Uterus (tissue), 4 donors: ENCODE measurements at places on chromosomes 16 and 17. TPM values are rescaled to one million over a fixed set of nuclear protein-coding genes. Genes with fewer than 3 reads are reported as not detected.
A peak's percentile ranks its signal among the peaks of the same experiment; 100 is the strongest.

The CACNG3 gene
- not detected for total RNA-seq

The ARL4D gene
- 29.4 TPM for total RNA-seq

The CD300E gene
- not detected for total RNA-seq

The RNF157 gene
- total RNA-seq, result 5.7 TPM

DNA sequence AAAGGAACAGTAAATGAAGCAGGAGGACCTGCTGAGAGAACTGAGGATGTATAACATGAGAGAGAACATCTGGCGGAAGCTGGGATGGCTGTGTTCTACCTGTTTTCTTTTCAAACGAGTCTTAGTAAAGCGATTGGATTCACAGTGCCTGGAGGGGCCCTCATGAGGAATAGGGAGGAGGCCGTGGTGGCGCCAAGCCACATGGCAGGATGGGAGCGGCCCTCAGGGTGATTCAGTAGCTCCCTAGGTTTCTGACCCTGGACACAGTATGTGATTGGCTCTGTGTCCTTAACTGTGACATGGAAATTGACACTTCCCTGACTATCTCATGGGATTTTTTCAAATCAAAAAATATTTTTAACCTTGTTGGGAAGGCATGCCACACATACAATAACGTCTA lies 32.1 kb downstream of the USP43 start:
- H3K4me3 ChIP-seq, result no peak overlapping the region
- H3K27ac ChIP-seq, result no peak overlapping the region
- H3K27me3 ChIP-seq, result no peaks in the 10 kb centered on the region

- H3K4me3 ChIP-seq, result no peak overlapping the region
- H3K4me1 ChIP-seq, result no peaks in the 10 kb centered on the region
- no peaks in the 10 kb centered on the region for H3K36me3 ChIP-seq
- no peak overlapping the region for H3K27ac ChIP-seq
- H3K27me3 ChIP-seq, result peaks cover 4% of the 10 kb centered on the region
- no peak for DNase-seq
Measured at GRCh38 chr16:2792940-2793339, 5.3 kb upstream of the PRSS41 start.

- H3K4me1 ChIP-seq, result no peaks in the 10 kb centered on the region
- H3K27me3 ChIP-seq, result no peaks in the 10 kb centered on the region
- H3K36me3 ChIP-seq, result no peaks in the 10 kb centered on the region
- no peak overlapping the region for H3K27ac ChIP-seq
- no peak overlapping the region for H3K4me3 ChIP-seq
- no peak for DNase-seq
Measured at GRCh38 chr16:68715471-68715870, 21.6 kb upstream of the CDH1 start.

DNA sequence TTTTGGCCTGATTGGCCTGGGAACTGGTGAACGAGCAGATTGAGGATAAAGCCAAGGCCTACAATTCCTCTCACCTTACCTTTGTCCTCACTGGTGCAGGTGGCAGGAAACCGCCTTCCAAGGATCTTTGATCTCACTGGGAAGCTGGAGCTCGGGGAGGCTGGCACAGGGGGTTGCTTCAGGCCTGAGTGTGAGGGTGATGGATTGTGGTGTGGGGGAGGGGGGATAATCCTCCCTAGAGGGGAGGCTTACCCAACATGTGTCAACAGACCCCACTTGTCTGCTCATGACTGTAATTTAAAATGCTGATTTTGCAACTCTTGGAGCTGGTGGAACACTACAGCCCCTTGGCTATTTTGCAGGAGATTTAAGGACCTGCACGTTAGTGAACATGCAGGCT lies 4.5 kb upstream of the RMI2 start:
- H3K4me1 ChIP-seq, result no peaks in the 10 kb centered on the region
- H3K4me3 ChIP-seq, result no peak overlapping the region
- no peaks in the 10 kb centered on the region for H3K27me3 ChIP-seq
- H3K27ac ChIP-seq, result no peak overlapping the region
- DNase-seq, result no peak
- no peaks in the 10 kb centered on the region for H3K36me3 ChIP-seq

DNA sequence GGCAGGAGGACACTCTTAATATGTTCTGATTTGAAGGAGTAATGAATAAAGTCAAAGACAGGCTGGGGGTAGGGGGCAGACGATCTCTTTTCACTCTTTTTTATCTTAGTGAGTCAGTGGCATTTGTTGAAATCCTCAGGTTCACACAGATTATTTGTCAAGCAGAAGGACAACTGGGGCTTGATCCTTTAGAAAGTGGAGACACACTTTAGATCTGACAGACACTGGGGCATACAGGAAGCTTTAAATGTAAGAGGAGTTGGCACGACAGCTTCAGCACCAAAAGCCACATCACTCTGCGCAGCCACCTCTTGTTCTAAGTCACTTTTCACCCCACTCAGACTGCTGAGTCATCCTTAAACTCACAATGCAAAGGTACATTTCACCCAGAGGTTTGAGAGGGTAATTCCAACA lies 121.5 kb downstream of the STXBP4 start:
- no peaks in the 10 kb centered on the region for H3K36me3 ChIP-seq
- no peaks in the 10 kb centered on the region for H3K4me1 ChIP-seq
- H3K4me3 ChIP-seq, result no peak overlapping the region
- H3K27me3 ChIP-seq, result no peaks in the 10 kb centered on the region
- H3K27ac ChIP-seq, result no peak overlapping the region

- H3K27me3 ChIP-seq, result no peaks in the 10 kb centered on the region
- DNase-seq, result no peak
- no peak overlapping the region for H3K4me3 ChIP-seq
Measured at GRCh38 chr16:80054647-80055046, 454.1 kb upstream of the MAF start.

- no peaks in the 10 kb centered on the region for H3K27me3 ChIP-seq
- H3K4me1 ChIP-seq, result no peaks in the 10 kb centered on the region
- H3K36me3 ChIP-seq, result no peaks in the 10 kb centered on the region
- H3K27ac ChIP-seq, result no peak overlapping the region
- no peak overlapping the region for H3K4me3 ChIP-seq
Measured at GRCh38 chr16:27413956-27414355, 12.0 kb downstream of the IL21R start.

GRCh38 chr16:80991792-80992430 lies 14.8 kb downstream of the CMC2 start:
- H3K27me3 ChIP-seq, result no peaks in the 10 kb centered on the region
- no peaks in the 10 kb centered on the region for H3K36me3 ChIP-seq
- H3K4me3 ChIP-seq, result no peak overlapping the region
- DNase-seq, result no peak
- no peaks in the 10 kb centered on the region for H3K4me1 ChIP-seq

DNA sequence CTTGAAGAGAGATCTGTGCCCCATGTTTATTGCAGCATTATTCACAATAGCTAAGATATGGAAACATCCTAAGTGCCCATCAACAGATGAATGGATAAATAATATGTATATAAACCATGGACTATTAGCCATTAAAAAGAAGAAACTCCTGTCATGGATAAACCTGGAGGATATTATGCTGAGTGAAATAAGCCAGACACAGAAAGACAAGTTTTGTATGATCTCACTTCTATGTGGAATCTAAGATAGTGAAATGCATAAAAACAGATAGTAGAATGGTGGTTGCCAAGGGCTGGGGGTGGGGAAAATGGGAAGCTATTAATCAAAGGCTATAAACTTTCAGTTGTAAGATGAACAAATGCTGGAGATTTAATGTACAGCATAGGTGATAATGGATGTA lies 19.9 kb upstream of the HEATR6 start:
- DNase-seq, result no peak
- no peaks in the 10 kb centered on the region for H3K27me3 ChIP-seq
- H3K27ac ChIP-seq, result no peak overlapping the region
- H3K36me3 ChIP-seq, result no peaks in the 10 kb centered on the region

- no peak overlapping the region for H3K4me3 ChIP-seq
- H3K27ac ChIP-seq, result no peak overlapping the region
- no peaks in the 10 kb centered on the region for H3K36me3 ChIP-seq
Measured at GRCh38 chr16:84717484-84717883, 17.7 kb downstream of the USP10 start.

DNA sequence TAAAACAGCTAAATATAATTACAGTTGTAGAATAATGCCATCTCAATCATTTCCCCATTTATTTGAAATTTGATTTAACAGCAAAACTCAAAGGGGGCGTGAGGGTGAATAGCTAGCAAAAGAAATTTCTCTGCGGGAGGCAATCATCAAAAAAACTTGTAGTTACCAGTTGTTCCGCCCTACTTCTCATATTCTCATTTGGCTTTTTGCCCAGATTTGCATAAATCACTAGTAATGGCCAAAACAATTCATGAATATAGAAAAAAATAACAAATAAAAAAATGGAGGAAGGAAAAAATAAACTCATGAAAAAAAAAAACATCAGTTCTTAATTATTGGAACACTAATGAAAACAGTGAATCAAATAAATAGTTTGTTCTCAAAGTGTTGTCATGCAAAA lies 722.6 kb upstream of the KIF2B start:
- no peak overlapping the region for H3K27ac ChIP-seq
- H3K36me3 ChIP-seq, result no peaks in the 10 kb centered on the region
- no peaks in the 10 kb centered on the region for H3K4me1 ChIP-seq
- H3K4me3 ChIP-seq, result no peak overlapping the region

DNA sequence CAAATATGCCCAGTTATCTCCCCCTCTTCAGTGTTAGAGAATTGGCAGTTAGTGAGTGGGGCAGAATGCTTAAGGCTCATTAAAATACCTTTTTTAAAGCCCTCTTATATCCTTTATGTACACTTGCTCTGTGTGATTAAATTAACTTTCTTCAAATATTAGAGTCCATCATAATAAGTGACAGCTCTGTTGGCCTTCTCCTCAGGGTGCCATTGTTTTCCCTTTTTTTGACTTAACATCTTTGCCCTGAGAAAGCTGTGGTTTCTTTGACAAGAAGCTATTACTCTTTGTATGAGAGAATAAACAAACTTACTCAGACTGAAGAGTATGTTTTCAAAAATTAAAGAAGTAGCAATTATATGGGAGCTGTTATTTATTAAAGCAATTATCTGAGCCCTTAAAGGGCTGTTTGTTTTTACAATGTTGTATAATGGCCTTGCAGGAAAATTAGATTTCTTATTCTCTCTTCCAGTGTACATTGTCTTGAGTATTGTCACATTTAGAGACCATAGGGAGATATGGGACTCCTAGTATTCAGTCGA lies 13.4 kb downstream of the RBBP6 start:
- no peak for DNase-seq
- no peaks in the 10 kb centered on the region for H3K36me3 ChIP-seq
- no peak overlapping the region for H3K4me3 ChIP-seq
- no peak overlapping the region for H3K27ac ChIP-seq
- H3K27me3 ChIP-seq, result no peaks in the 10 kb centered on the region

DNA sequence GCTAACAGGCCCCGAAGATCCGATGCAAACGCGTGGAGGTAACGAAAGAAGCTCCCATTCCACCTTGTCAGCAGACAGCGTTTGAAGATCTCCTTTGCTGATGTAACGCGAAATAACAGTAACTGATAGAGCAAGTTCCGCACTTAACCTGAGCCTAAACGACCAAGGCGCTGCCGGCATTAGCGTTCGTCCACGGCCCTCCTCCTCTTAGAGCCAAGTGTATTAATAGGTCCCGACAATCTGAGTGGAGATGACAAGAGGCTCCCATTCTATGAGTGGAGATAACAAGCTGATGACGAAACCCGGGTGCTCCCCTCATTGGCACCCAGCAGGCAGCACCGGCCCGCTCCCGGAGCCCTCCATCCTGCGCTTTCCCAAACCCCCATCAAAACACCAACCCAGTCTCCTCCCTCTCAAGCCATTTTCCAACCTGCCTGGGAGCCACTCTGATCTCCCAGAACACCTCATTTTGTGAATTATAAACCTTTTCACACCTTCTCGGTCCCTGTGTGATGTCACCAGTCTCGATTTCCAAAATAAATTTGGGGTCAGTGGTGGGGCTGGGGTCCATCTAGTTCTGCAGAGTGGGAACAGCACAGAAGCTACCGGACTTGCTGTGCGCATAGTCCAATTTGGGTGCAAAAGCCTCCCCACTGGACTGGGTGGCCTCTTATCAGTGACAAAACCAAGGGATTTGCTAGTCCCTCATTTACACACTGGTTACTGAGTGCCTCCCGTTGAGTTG lies 35.4 kb upstream of the ARL4D start:
- no peaks in the 10 kb centered on the region for H3K27me3 ChIP-seq
- peak; percentile 34 for DNase-seq
- H3K36me3 ChIP-seq, result no peaks in the 10 kb centered on the region
- H3K27ac ChIP-seq, result no peak overlapping the region

DNA sequence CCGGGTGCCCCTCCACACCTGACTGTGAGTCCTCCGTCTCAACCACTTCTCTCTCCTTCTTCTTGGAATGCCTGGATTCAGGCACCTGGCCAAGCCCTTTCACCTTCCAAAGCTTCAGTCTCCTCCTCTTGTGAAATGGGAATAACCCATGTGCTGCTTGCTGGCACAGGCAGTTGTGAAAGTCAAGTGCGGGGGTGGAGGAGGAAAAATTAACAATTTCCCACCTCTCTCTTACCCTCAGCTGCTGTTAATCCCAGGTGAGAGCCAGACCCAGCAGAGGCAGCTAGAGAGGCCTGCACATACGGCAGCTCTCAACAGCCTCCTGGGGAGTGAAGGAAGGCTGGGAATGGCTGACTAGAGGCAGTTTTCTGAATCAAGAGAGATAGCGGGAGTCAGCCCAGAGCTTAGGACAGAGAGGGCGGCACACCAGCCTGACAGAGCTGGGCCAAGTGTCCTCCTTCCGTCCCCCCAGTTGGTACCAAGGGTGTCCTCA lies 77.9 kb upstream of the LGALS9 start:
- no peaks in the 10 kb centered on the region for H3K27me3 ChIP-seq
- H3K36me3 ChIP-seq, result no peaks in the 10 kb centered on the region
- no peak overlapping the region for H3K27ac ChIP-seq
- no peak overlapping the region for H3K4me3 ChIP-seq

DNA sequence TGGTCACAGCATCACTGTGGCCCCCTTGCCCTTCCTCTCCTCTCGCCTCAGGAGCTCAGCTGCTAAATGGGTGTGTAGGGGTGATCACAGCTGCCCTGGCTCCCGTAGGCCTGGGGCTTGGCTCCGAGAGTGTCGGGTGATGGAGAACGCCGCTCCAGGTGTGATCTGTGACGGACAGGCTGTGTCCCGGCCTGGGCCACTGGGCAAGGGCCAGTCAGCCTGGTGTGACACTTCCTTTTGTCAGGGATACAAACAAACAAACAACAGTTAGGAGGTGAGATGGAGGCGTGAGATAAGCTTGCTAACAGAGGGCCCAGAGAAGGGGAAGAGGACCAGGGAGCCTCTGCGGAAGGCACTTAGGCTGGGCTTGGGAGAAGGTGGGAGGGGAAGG lies 2.0 kb downstream of the ADGRG1 start:
- H3K4me3 ChIP-seq, result no peak overlapping the region
- H3K36me3 ChIP-seq, result no peaks in the 10 kb centered on the region
- DNase-seq, result no peak

- H3K27ac ChIP-seq, result no peak overlapping the region
- H3K4me3 ChIP-seq, result no peak overlapping the region
- H3K36me3 ChIP-seq, result no peaks in the 10 kb centered on the region
- no peak for DNase-seq
Measured at GRCh38 chr16:25390761-25391160, 133.1 kb upstream of the ZKSCAN2 start.

DNA sequence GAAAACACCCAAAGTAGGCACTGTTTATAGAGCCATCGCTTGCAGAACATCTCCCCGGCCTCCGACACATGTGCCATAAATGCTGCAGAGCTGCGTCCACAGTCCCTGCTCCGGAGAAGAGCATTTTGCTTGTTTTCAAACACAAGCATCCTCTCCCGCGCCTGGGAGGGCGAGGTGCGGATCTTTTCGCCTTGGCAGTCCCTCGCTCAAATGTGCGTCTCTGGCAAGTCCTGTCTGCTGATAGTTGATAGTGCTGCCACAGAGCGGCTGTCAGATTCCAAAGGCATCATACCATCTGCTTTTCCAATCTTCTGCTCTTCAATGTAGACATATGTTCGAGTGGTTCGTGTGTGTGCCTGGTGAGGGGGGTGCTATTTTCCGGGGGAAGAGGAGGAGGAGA lies 603.7 kb downstream of the MAF start:
- no peak overlapping the region for H3K27ac ChIP-seq
- no peak overlapping the region for H3K4me3 ChIP-seq
- DNase-seq, result no peak
- no peaks in the 10 kb centered on the region for H3K36me3 ChIP-seq
- no peaks in the 10 kb centered on the region for H3K27me3 ChIP-seq
